ENCODE measurements at places on chromosomes 1 and 21.

DNA sequence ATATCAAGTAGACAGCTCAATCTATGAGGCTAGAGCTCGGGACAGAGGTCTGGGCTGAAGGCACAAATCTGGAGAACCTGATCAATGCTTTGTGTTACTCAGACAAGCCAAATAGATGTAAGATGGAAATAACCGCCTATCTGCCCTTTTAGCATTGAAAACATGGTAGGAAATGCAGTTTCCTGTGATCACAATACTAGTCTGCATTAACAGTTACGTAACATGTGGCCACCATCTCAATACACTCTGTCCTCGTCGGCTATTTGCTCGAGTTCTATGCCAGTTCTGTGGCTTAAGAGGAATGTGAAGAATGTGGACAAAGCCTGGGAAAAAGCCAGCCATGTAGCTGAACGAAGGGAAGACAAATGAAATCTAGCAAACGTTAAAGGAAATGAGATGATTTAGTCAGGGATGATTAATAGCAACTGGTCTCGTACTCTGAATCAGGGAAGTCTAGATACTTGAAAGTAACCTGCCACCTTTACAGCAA lies 73.3 kb downstream of the HSF2BP start:
- no peak for DNase-seq

- no peak for DNase-seq
Measured at GRCh38 chr1:158681606-158682005, 4.9 kb downstream of the SPTA1 start.

GRCh38 chr1:51088474-51088873 lies 13.6 kb upstream of the C1orf185 start:
- no peak for DNase-seq

DNA sequence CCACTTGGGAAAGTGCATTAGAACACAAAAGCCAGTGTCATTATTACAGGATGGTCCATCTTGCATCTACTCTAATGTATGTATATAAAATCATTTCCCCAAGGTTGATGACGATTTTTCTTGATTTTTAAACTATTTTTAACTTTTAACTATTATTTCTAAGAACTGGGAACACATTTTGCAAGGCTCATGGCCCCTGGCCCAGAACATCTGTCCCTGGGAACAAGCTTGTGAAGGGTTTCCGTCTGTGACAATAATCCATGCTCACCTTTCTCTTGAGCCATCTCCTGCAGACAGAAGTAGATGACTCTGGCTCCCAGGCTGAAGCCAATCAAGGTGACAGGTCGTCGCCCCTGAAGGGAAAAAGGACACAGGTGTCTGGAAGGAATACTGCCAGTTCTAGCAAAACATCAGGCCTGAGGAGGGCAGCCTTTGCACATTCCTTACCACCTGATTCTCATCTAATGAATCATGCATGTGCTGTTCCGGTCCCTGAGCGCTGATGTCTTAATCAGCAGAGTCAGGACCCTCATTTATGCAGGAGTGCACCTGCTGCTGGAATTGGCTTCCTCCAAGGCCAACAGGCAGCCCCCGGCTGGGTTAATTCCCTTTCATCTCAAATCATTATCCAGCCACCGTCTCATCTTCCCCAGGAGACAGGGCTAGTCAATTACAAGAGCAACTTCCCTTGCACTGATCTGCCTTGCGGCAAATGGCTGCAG lies 62.5 kb downstream of the TMCO4 start:
- DNase-seq: no peak

GRCh38 chr1:12180315-12180714 lies 13.5 kb downstream of the TNFRSF1B start:
- DNase-seq: no peak

DNA sequence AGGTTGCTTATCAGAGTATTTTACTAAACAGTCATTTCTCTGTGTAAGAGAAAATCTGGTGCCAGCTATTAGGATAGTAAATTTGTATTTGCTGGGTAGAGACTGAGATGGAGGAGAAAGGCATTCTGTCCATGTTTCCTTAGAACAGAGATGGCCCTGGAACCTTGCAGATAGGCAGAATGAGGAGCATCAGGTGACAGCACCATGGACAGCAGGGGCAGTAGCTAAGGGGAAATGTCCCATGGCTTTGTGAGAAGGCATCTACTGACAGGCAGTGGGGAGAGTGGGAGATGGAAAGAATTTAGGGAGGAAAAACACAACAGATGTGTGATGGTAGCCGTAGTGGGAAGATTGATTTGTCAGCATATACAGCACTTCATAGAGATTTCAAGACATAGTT lies 105.0 kb downstream of the PRRX1 start:
- no peak for DNase-seq

- DNase-seq: no peak
Measured at GRCh38 chr1:78437941-78438340, 52.8 kb upstream of the PTGFR start.

DNA sequence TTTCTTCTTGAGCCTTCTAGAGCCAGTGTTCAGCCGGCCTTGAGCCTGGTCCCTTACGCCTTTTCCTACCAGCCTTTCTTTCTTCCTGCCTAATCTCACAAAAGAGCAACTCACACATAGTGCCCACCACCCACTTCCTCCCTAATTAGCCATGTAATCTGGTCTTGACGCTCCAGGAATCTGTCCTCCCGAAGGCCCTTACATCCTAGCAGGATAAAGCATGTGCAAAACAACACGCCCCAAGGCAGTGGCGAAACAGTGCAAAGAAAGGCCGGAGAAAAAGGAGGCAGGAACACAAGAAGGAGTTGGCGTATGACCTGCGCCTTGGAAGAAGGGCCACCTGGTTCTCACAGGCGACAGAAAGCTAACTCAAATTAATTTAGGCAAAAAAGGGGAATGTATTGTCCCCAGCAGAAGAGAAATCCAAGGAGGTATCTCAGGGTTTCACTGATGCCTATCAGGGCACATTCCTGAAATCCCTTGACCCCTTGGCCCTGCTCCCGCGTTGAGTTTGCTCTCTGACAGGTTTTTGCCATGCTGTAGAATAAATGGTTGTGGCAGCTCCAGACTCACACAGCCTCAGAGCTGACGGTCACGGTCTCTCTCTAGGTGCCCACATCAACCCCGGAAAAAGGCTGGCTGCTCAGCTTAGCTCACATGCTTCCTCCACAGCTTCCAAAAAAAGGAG lies 79.0 kb downstream of the ZNF281 start:
- DNase-seq: no peak

GRCh38 chr1:227453631-227454355 lies 109.6 kb upstream of the ZNF678 start:
- DNase-seq: no peak

- no peak for DNase-seq
Measured at GRCh38 chr1:17904290-17904689, 149.2 kb downstream of the ACTL8 start.

All from CD4-positive, alpha-beta T cell treated with Interleukin-17A for 1 hour (primary cell).